ENCODE measurements at places on chromosomes 13 and 19.

- no peak for DNase-seq
These were observed 37.4 kb downstream of the TMEM255B start for GRCh38 chr13:113796211-113796963.

GRCh38 chr19:15623711-15624318 lies 8.8 kb downstream of the CYP4F8 start:
- no peak for DNase-seq

- no peak for DNase-seq
These were observed 470.7 kb downstream of the FGF14 start for GRCh38 chr13:101931186-101931585.

DNA sequence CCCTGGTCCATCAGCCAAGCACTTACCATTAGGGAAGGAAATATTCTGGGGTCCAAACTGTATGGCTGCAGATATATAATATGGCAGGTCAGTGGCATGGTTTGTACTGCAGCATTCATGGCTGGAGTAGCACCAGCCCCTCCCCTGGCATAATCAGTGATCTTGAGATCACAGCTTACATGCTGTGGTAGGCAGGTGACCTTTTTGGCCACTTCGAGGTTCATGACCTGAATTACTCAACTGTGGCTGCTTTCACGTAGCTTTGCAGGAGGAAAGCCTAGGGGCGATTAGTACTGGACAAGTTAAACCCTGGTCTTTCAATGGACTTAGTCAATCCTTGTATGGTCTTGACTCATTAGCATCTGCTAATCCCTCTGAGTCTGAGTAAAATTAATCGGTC lies 169.8 kb downstream of the SPRY2 start:
- DNase-seq, result no peak

DNA sequence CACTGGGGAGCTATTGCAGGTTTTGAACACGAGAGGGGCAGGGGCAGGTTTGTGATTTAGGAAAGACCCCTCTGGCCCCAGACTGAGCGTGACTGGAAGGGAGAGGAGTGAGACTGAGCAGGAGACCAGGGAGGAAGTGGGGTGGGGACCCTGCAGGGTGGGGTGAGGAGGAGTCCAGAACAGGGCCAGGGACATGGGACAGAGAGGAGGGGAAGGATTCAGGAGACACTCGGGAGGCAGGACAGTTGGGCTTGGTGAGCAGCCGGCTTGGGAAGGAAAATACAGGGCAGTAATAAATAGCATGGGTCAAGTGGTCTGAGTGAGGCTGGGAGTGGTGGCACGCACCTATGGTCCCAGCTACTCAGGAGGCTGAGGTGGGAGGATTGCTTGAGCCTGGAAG lies 9.4 kb downstream of the FOSB start:
- no peak for DNase-seq

Measured in tibial nerve (tissue), 4 donors.